Kidney (tissue), 22 donors: ENCODE measurements at places on chromosomes 3 and 15.
A peak's percentile ranks its signal among the peaks of the same experiment; 100 is the strongest.

DNA sequence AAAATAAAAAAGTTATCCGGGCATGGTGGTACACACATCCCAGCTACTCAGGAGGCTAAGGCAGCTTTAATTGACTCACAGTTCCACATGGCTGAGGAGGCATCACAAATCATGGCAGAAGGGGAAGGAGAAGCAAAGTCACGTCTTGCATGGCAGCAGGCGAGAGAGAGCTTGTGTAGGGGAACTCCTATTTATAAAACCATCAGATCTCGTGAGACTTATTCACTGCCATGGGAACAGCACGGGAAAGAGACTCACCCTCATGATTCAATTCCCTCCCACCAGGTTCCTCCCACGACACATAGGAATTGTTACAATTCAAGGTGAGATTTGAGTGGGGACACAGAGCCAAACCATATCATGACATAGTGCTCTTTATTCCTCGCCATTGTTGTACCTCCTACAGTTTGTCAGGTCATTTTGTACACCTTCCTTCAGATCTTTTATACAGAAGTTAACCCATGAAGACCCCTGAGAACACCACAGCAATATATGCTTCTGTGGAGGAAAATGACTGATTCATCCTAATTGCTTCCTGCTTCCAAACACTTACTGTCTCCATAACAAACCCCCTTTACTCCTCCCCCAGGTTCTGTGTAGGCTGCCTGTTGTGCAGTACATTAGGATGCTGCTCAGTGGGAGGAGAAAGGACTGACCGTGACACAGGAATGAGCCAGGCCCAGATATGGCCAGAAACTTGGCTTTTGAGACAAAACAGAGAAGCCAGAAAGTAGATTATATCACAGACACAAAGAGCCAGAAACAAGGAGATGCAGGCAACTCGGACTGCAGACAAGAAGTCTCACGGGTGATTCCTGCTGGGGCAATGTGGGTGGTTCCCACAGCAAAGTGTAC lies 67.9 kb upstream of the HEG1 start:
- H3K27ac ChIP-seq: no peak overlapping the region
- no peaks in the 10 kb centered on the region for H3K4me1 ChIP-seq
- no peak overlapping the region for H3K4me3 ChIP-seq

GRCh38 chr3:31724651-31725050 lies 191.9 kb downstream of the STT3B start:
- no peak overlapping the region for H3K4me3 ChIP-seq
- H3K27ac ChIP-seq: no peak overlapping the region
- DNase-seq: no peak
- H3K4me1 ChIP-seq: no peaks in the 10 kb centered on the region
- H3K36me3 ChIP-seq: no peaks in the 10 kb centered on the region
- H3K27me3 ChIP-seq: no peaks in the 10 kb centered on the region

- no peak for DNase-seq
- H3K27ac ChIP-seq: no peak overlapping the region
- H3K36me3 ChIP-seq: no peaks in the 10 kb centered on the region
- H3K27me3 ChIP-seq: no peaks in the 10 kb centered on the region
- H3K4me3 ChIP-seq: no peak overlapping the region
- H3K4me1 ChIP-seq: no peaks in the 10 kb centered on the region
These were observed 37.4 kb upstream of the DCP1A start for GRCh38 chr3:53384465-53385423.

DNA sequence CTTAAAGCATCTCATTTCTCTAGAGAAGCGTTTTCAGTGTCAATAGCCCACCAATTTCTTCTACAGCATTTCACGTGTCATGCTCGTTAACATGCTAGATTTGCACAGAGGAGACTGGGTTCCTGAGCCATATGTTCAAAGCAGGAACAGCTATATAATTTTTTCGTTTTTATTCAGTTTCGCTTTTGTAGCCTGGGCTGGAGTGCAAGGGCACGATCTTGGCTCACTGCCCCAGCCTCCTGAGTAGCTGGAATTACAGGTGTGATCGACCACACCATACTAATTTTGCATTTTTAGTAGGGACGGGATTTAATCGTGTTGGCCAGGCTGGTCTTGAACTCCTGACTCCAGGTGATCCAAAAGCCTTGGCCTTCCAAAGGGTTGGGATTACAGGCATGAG lies 6.6 kb upstream of the SLMAP start:
- no peak for DNase-seq
- no peaks in the 10 kb centered on the region for H3K36me3 ChIP-seq
- no peaks in the 10 kb centered on the region for H3K4me1 ChIP-seq
- H3K27ac ChIP-seq: no peak overlapping the region
- H3K27me3 ChIP-seq: no peaks in the 10 kb centered on the region

GRCh38 chr3:76954412-76954811 lies 85.5 kb upstream of the ROBO2 start:
- H3K36me3 ChIP-seq: no peaks in the 10 kb centered on the region
- no peaks in the 10 kb centered on the region for H3K27me3 ChIP-seq
- no peak overlapping the region for H3K27ac ChIP-seq
- no peak for DNase-seq
- no peak overlapping the region for H3K4me3 ChIP-seq
- H3K4me1 ChIP-seq: no peaks in the 10 kb centered on the region

DNA sequence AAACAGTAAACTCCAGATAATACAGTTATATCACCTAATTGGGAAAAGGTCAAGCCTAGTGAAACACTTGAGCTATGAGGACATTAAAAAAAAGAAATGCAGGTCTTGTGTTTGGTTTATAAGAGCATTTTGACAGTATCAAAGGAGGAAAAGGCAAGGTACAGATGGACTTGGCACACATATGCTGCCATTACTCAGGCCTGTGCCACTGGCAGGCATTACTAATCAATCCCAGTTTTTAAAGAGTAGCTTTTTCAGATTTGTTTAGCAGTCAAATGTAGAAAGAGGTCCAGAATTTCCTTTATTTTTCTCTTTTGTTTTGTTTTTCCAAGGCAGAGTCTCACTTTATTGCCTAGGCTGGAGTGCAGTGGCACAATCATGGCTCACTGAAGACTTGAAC lies 38.9 kb downstream of the MDFIC2 start:
- H3K27ac ChIP-seq: no peak overlapping the region
- H3K36me3 ChIP-seq: no peaks in the 10 kb centered on the region
- H3K27me3 ChIP-seq: no peaks in the 10 kb centered on the region
- H3K4me1 ChIP-seq: no peaks in the 10 kb centered on the region
- no peak overlapping the region for H3K4me3 ChIP-seq

DNA sequence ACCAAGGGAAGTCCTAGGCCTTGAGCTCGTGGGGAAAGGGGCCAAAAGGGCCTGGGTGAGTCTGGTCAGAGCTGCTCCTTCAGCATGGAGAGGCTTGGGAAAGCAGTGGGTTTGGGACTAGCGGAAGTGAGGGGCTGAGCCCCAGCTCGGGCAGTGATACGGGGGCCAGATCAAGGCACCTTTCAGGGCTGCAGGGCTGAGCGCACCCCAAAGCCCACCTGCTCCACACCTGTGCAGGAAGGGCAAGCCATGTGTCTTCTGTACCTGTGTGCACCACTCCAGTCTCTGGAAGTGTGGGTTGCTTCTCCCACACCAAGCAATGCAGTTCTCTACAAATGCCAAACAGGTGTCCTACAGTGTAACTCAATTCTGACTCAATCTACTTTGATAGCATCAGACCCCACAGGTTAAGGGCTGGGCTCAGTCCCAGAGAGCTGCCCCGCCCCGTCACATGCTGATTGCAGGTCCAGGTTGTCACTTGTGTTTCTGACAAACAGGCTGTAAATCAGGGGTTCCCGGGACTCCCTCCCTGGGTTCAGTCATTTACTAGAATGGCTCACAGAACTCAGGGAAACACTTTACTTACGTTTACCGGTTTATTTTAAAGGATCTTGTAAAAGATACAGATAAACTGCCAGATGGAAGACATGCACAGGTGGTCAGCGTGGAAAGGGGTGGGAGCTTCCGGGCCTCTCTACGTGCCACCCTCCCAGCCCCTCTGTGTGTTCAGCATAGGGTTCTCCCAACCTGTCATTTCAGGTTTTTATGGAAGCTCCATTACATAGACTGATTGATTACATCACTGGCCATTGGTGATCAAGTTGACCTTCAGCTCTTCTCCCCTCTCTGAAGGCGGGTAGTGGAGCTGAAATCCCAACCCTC lies 28.8 kb upstream of the KLF13 start:
- no peak overlapping the region for H3K27ac ChIP-seq
- no peaks in the 10 kb centered on the region for H3K27me3 ChIP-seq
- no peaks in the 10 kb centered on the region for H3K36me3 ChIP-seq
- no peak overlapping the region for H3K4me3 ChIP-seq
- no peak for DNase-seq
- H3K4me1 ChIP-seq: peaks cover 8% of the 10 kb centered on the region

GRCh38 chr3:63303238-63303637 lies 25.1 kb downstream of the SYNPR start:
- H3K36me3 ChIP-seq: no peaks in the 10 kb centered on the region
- H3K4me1 ChIP-seq: no peaks in the 10 kb centered on the region
- H3K27ac ChIP-seq: no peak overlapping the region

GRCh38 chr3:139440639-139441556 lies 35.4 kb downstream of the RBP2 start:
- H3K27me3 ChIP-seq: no peaks in the 10 kb centered on the region
- no peak overlapping the region for H3K4me3 ChIP-seq
- no peaks in the 10 kb centered on the region for H3K4me1 ChIP-seq

DNA sequence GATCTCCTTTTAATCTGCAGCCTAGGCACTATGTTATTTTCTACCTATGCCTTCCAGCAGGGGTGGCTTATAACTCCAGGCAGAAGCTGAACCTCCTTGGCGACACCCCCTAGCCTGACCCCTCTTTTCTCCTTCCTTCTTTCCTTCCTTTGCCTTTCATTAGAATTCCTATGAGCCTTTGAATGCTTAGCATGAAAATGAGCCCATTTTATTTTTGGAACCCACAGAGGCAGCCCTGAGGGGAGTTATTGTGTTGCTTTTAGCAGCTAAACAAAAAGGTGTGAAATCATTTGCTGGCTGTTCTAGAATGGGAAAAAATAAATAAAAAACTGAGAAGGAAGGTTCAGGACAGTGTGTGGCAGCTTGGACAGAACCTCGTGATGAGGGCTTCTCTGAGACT lies 164.6 kb upstream of the ICE2 start:
- no peaks in the 10 kb centered on the region for H3K4me1 ChIP-seq
- no peaks in the 10 kb centered on the region for H3K36me3 ChIP-seq
- H3K27ac ChIP-seq: no peak overlapping the region

GRCh38 chr3:158912621-158913020 lies 110.8 kb downstream of the MFSD1 start:
- no peaks in the 10 kb centered on the region for H3K36me3 ChIP-seq
- no peak for DNase-seq
- no peaks in the 10 kb centered on the region for H3K4me1 ChIP-seq

- H3K36me3 ChIP-seq: no peaks in the 10 kb centered on the region
- no peak for DNase-seq
- no peak overlapping the region for H3K27ac ChIP-seq
- H3K4me3 ChIP-seq: no peak overlapping the region
These were observed 78.9 kb upstream of the ZNF280D start for GRCh38 chr15:56812221-56812620.

DNA sequence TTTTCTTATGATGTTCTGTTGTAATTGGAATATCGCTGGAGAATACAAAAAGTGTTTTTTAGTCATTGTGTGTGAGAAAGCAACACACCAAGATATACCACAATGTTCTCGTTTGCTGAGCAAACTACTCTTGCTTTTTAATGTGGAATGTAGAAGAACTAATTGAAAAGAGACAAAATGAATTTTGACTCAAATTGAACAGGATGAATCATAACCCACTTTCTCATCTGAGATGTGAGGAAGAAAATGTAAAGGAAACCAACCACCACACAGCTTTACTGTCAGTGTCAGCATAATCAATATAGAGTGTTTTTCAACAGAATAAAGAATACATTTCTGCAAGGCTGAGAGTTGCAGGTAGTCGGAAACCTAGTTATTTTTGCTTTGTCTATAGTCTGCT lies 448.8 kb upstream of the TPRG1 start:
- H3K36me3 ChIP-seq: no peaks in the 10 kb centered on the region
- H3K4me3 ChIP-seq: no peak overlapping the region
- H3K27me3 ChIP-seq: no peaks in the 10 kb centered on the region
- peaks cover 3% of the 10 kb centered on the region for H3K4me1 ChIP-seq

DNA sequence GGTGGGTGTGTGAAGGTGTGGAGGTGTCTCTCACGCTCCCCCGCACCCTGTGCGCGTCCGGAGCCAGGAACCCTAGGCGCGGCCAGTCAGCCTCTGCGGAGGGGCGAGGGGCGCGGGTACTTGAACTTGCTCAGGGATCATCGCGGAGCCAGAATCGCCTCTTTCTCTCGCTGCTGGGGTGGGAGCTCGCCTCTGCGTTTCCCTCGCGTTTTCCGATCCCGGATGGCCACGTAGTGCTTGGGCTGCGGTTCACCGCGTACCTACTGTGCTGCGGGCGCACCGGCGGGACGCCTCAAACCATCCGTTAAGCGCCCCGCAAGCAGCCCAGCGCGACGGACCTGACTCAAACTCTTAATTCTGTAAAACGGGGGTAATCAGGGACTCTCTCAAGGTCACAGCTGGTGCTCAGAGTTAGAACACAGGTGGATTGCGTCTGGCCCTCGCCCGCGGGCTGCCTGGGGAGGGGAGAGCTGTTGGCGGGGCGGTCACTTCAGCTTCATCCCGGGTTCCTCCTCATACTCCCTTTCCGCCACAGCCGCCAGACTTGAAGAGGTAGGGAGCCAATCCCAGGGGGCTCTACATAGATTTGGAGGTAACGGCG lies 686 bp downstream of the MYRIP start:
- peak overlapping the region; percentile 44 for H3K4me3 ChIP-seq
- no peaks in the 10 kb centered on the region for H3K36me3 ChIP-seq
- no peak overlapping the region for H3K27ac ChIP-seq
- H3K27me3 ChIP-seq: peaks cover 10% of the 10 kb centered on the region

DNA sequence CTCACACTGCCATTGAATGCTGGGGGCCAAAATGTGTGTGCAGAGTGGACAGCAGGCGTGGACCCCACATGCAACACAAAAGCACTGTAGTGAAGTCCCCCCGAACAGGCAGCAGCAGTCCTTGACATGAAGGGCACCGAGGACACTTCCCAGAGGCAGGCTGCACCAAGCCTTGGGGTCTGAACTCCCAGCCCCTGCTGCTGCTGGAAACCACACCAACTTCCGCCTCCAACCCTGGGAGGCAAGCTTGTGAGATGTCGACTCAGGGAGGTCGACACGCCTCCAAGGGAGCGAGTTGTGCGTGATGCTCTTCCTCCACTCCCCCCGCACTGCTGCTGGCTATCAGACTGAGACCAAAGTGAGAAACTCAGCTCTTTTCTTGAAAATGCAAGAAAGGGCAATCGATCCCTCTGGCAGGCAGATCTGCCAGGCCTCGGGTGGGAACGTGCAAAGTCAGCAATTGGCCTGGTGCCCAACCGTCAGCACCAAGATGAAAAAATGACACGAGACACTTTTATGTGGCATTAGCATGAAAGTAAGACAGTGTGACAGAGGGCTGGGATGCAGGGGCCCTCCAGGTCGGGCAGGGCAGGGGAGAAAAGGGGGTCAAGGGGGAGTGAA lies 43.6 kb downstream of the WHAMM start:
- H3K27ac ChIP-seq: no peak overlapping the region
- no peaks in the 10 kb centered on the region for H3K36me3 ChIP-seq
- H3K4me1 ChIP-seq: no peaks in the 10 kb centered on the region
- H3K4me3 ChIP-seq: no peak overlapping the region
- no peaks in the 10 kb centered on the region for H3K27me3 ChIP-seq
- no peak for DNase-seq
